ENCODE measurements at places on chromosomes 3 and 15.

DNA sequence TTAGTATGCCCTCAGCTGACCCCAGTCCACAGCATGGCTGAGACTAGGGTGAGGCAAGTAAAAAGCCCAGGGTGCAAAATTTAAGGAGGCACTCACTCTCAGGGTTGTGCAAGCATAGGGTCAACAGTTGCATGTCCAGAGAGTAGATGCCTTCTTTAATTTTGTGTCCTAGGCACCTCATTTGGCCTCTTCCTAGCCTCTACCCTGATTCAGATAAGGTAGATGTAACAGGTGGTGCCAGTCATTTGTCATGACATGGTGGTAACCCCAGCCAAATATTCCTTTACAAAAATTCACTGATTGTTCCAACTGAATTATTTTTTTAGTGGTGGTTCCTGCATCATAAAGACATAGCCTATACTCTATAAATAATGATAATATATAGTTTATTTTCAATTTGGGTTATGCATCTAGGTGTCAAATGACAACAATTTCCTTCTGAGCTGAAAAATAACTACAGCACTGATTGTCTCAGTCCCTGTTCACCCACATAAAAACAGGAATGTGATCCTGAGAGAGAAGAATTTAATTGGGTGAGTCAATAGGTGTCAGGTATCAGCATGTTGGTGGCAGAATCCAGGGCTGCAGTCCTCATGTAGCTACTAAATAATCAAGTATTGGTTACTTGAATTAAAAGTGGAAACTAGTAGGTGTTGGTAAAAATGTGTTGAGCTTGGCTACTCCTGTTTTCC, 44.2 kb upstream of the TIPARP start:
- H3K27me3 ChIP-seq: no peaks in the 10 kb centered on the region
- no peak overlapping the region for H3K4me3 ChIP-seq
- no peak overlapping the region for H3K27ac ChIP-seq
- peak; percentile 45 for DNase-seq

DNA sequence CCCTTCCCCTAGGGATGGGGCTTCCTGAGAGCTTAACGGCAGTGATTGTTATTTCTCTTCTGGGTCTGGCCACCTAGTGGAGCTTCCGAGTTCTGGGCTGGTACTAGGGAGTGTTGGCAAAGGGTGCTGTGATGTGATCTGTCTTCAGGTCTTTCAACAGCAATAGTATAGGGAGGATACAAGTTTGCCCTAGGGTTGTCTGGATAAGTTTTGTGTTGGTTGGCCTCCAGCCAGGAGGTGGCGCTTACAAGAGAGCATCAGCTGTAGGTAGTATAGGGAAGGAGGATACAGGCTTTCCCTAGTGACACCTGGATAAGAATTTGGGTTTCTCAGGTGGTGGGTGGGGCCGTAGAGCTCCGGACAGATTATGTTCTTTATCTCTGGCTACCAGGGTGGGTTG, 19.2 kb upstream of the CPOX start:
- no peaks in the 10 kb centered on the region for H3K27me3 ChIP-seq
- no peak overlapping the region for H3K4me3 ChIP-seq
- no peak overlapping the region for H3K27ac ChIP-seq
- no peak for DNase-seq

- DNase-seq: peak; percentile 54
- no peaks in the 10 kb centered on the region for H3K36me3 ChIP-seq
- peaks cover 3% of the 10 kb centered on the region for H3K27me3 ChIP-seq
- H3K4me3 ChIP-seq: no peak overlapping the region
- H3K4me1 ChIP-seq: peaks cover 6% of the 10 kb centered on the region
Observed at GRCh38 chr3:43004282-43004681, 25.2 kb downstream of the GASK1A start.

- peaks cover 2% of the 10 kb centered on the region for H3K36me3 ChIP-seq
- no peak overlapping the region for H3K4me3 ChIP-seq
- no peak overlapping the region for H3K27ac ChIP-seq
- DNase-seq: no peak
Observed at GRCh38 chr15:99631255-99631654, 65.5 kb downstream of the MEF2A start.

GRCh38 chr15:87672309-87673288, 583.9 kb downstream of the NTRK3 start:
- no peak overlapping the region for H3K27ac ChIP-seq
- H3K4me3 ChIP-seq: no peak overlapping the region
- H3K36me3 ChIP-seq: no peaks in the 10 kb centered on the region
- no peaks in the 10 kb centered on the region for H3K4me1 ChIP-seq
- H3K27me3 ChIP-seq: no peaks in the 10 kb centered on the region
